Cardiac muscle cell (in vitro differentiated cells and primary cell): ENCODE measurements at places on chromosomes 11 and 22. TPM values are rescaled to one million over a fixed set of nuclear protein-coding genes. Genes with fewer than 3 reads are reported as not detected.
A peak's percentile ranks its signal among the peaks of the same experiment; 100 is the strongest.

DNA sequence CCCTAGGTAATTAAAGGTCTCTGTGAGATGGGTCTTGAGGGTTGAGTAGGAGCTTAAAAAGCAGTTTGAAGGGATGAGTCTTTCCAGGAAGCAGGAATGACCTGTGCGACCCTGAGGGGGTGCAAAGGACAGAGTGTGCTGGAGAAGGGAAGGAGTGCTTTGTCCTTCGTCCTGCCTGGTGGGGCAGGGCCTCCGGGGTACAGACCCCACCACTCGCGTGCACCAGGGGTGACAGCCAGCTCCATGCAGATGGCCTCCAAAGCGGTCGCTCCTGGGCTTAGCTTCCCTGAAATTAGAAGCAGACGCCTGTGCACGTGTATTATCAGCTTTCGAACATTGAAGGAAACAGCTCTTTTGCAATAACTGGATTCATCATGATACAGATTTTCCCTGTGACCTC, 959.8 kb downstream of the BRD1 start:
- H3K27me3 ChIP-seq: no peaks in the 10 kb centered on the region
- no peak overlapping the region for H3K4me3 ChIP-seq
- no peaks in the 10 kb centered on the region for H3K4me1 ChIP-seq
- no peak for DNase-seq

GRCh38 chr11:28132548-28132947, 24.4 kb downstream of the METTL15 start:
- no peak overlapping the region for H3K4me3 ChIP-seq
- no peaks in the 10 kb centered on the region for H3K4me1 ChIP-seq
- no peak overlapping the region for H3K27ac ChIP-seq
- no peaks in the 10 kb centered on the region for H3K36me3 ChIP-seq
- no peaks in the 10 kb centered on the region for H3K27me3 ChIP-seq

- no peaks in the 10 kb centered on the region for H3K27me3 ChIP-seq
- H3K4me1 ChIP-seq: peaks cover 20% of the 10 kb centered on the region
- peak overlapping the region; percentile 100 for H3K27ac ChIP-seq
- DNase-seq: no peak
- H3K36me3 ChIP-seq: no peaks in the 10 kb centered on the region
Measured at GRCh38 chr11:12673601-12673923, 659 bp upstream of the TEAD1 start.

DNA sequence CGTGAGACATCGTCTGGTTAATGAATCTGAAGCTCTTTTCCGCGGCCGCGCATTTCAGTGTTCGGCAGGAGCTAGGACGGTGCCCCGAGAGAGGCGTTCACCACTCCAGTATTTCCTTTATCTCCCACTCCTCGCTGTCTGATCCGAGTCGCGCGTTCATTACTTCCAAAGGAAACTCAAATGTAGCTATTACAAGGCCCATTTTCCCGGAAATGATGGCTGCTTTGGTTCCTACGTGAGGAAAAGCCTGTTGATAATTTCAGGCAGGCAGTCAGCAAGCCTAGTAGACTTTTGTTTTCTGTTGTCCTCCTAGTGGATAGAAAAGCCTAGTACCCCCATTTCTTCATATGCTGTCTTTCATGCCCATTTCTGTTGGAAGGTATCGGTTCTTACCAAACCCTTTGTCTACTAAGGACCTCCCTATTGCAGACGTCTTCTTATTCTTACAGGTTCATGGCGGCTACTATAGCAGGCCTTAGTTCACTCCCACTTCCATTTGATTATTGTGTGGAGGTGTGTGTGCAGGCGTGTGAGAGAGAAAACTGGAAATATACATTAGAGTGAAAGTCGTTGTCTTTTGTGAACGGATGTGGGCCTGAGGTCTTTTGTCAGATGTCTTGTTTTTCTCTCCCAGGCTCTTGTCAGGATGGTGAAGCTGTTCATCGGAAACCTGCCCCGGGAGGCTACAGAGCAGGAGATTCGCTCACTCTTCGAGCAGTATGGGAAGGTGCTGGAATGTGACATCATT, 737 bp downstream of the RBM4 start:
- peaks cover 59% of the 10 kb centered on the region for H3K4me1 ChIP-seq
- H3K4me3 ChIP-seq: peak overlapping the region; percentile 93
- H3K27ac ChIP-seq: peak overlapping the region; percentile 98

HBB gene
- polyA plus RNA-seq: not detected in 2 replicates

EI24 gene
- 124 and 157 TPM in 2 replicates for polyA plus RNA-seq
